ELR (cell line): ENCODE measurements at places on chromosomes 7 and 10.

DNA sequence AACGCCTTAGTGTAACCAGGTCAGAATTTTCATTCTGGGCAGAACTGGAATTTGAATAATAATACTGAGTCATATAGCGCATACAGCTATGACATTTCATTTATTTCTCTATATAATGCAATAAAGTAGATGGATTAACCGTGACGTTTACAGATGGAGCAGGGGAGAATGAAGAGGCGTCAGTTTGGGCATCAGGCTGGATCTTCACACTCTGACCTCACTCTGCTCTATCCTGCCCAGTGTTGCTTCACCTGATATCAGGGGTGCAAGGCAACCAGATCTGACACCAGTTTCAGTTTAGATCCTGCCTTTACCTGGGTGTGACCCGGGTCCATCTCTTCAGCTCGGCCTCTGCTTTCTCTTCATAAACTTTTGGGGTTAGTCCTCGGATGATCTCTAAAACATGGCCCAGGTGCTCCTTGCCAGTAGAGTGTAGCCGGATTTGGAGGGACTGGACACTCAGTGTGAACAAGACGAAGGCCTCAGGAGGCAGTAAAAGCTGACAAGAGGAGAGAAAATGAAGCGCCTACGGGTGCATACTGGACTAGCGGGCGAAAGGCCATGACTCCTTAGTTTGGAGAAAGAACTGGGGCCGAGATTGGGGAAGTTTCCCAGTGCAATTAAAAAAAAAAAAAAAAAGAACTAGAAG lies 1.4 kb upstream of the ZYX start:
- no peak for DNase-seq

DNA sequence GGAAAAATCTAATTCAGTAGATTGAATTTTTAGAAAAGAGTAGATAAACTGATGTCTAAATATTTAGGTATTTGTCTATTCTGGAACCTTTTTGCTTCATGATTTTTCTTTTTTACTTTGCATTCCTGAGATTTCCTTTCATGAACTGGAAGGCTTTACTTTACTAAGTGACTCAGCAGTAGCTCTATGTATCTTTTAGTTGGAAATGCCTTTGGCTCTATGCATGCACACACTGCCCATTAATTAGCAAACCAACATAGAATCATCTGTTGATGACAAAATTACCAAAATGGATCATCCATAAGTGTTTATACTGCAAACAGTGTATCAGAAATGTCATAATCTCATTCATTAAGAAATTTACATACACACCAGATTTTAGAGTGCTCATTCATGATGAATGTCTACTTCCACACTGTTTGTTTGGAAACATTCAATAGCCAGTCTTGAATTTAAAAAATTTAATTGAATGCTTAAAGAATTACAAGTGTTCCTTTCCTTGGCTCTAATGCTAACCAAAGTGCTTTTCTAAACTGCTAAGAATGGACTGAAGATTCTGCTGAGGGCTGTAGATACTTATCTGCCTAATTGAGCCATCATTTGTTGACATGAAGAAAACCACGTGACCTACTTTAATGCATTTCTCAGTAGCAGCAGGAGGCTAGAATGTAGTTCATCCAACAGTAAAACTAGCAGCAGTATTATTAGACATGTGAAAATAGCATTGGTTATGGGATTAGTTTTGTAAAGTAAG lies 282.0 kb downstream of the ADK start:
- DNase-seq, result peak; percentile 60

GRCh38 chr7:10708447-10708846 lies 265.2 kb upstream of the PHF14 start:
- peak; percentile 3 for DNase-seq

DNA sequence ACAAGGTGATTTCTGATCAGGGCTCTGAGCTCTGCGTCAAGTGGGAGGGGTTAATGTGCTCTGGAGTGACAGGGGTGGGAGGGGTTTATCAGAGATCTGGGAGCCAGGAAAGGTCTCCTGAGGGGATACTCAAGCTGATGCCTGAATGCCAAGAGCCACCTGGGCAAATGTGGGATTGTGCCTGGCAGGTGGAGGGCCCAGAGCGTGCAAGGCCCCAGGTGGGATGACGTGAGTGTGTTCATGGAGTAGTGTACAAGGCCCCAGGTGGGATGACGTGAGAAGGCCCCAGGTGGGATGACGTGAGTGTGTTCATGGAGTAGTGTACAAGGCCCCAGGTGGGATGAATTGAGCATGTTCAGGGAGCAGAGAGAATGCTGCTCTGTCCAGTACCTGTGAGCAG lies 610.3 kb downstream of the PTPRN2 start:
- DNase-seq, result no peak

GRCh38 chr10:59346321-59346720 lies 16.0 kb downstream of the FAM13C start:
- no peak for DNase-seq

- DNase-seq, result no peak
Measured at GRCh38 chr7:70669854-70670253, 462.1 kb upstream of the GALNT17 start.

DNA sequence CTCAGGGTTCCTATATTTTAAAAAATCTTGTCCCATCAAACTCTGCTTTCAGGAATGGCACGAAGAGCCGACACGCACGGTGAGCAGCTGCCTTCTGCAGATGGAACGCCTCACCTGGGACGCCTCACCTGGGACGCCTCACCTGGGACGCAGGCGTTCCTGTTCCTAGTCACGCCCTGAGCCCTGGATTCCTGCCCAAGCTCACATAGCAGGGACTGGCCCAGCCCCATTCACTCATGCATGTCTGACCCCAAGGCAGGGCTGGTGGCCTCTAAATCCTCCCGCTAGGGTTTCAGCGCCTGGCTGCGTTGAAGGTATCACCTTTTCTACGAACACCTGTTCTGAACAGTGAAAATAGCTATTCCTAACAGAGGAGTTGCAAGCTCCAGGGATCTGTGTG lies 49.8 kb downstream of the CARD11 start:
- DNase-seq, result no peak

DNA sequence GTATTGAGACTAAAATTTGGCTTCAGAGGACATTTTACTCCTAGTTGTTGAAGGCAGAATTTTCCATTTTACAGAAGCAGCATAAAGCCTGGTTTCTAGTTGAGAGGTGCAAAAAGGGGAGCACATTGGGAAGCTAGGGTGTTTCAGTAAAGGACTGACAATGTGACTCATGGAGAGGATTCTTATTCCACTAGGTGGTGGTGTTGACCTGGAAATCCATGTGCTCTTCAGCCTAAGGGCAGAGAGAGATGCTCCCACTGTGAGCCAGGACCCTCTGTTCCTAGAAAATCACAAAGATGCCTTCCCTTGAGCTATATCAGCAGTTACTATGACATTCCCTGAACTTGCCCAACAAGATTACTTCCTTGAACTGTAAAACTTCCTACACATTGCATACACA lies 687.8 kb downstream of the IPMK start:
- peak; percentile 36 for DNase-seq

- DNase-seq, result no peak
Measured at GRCh38 chr10:109451879-109452278, 471.4 kb downstream of the XPNPEP1 start.

DNA sequence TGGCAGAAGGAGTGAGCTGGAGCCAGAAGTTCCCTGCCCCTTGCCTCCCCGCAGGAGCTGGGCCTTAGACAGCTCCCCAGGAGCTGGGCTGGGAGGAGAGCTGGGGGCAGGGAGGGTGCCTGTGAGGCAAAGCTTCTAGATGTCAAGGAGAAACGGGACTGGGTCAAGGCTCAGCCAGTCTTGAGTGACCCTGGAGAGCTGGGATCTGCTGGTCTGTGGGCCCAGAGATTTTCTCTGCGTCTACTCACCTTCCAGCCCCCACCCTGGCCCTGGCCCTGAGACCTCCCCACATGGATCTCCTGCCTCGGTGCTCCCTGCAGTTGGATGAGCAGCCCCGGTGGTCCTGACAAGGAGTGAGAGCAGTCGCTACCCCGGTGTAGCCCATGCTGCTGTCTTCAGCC lies 20.3 kb upstream of the SHH start:
- DNase-seq, result no peak

- no peak for DNase-seq
Measured at GRCh38 chr7:27164367-27165088, 809 bp downstream of the HOXA9 start.

- DNase-seq, result no peak
Measured at GRCh38 chr7:130473876-130474275, 18.0 kb upstream of the MEST start.

- DNase-seq, result peak; percentile 66
Measured at GRCh38 chr7:18768256-18768655, 272.7 kb downstream of the HDAC9 start.

GRCh38 chr7:6338551-6339274 lies 66.3 kb upstream of the CYTH3 start:
- no peak for DNase-seq

- no peak for DNase-seq
Measured at GRCh38 chr7:5203183-5203537, 13.1 kb downstream of the WIPI2 start.

DNA sequence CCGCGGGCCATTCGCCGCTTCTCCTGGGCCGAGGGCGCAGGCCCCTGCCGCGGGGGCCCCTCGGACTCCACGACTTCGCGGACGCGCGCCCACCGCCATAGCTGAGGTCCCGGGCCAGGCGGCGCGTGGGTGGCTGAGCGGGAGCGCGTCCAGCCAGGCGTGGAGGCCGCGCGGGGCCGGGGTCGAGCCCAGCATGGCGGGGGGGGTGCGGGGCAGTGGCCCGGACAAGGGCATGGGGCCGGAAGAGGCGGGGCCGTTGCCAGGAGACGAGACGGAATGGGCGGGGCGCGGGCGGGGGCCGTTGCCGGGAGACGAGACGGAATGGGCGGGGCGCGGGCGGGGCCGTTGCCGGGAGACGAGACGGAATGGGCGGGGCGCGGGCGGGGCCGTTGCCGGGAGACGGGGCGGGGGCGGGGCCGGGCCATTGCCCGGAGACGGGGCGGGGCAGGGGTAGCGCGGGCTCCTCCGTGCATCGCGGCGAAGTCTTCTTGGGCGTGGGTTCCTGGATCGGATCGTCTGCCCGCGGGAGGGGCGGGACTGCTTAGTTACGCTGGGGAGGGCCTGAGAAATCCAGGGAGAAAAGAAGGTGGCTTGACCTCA lies 14.8 kb downstream of the ADAM8 start:
- DNase-seq, result peak; percentile 79

- DNase-seq, result no peak
Measured at GRCh38 chr10:31757831-31758230, 170.8 kb downstream of the ARHGAP12 start.

GRCh38 chr10:63376560-63377304 lies 89.0 kb downstream of the JMJD1C start:
- DNase-seq, result peak; percentile 92

- peak; percentile 40 for DNase-seq
Measured at GRCh38 chr7:109699661-109700060, 1130.0 kb downstream of the DNAJB9 start.

- peak; percentile 43 for DNase-seq
Measured at GRCh38 chr7:1418505-1419309, 40.6 kb downstream of the MICALL2 start.

GRCh38 chr10:15245530-15245929 lies 77.0 kb upstream of the NMT2 start:
- peak; percentile 33 for DNase-seq

DNA sequence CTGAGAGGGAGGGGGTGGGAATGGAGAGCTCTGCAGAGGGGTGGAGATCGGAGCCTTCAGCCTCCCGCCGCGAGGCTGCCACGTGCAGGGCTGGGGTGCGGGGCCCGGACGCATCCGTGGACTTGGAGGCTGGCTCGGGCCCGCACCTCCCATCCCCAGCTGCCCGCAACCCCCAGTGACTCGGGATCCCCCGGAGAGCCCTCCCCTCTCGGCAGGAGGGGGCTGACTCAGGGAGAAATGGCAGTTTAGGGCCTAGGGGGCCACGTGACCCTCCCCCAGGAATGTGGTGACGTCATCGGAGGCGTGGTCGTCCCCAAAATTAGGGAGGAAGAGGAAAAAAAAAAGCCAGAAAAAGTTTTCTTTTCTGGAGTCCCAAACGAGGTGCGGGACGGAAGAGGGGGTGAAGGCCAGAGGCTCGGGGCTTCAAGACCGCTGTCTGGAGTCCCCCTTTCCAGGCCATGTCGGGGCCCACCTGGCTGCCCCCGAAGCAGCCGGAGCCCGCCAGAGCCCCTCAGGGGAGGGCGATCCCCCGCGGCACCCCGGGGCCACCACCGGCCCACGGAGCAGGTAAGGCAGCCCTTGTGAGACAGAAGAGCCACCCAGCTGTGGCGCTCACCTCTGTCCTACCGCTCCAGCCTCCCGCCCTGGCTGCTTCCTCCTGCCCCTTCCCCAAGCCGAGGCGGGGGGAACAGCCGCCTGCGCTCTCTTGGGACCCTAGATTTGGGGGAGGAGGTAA lies at the start of gene TRIP6:
TRIP6 (plus strand) TSS at position 348 of the 736 bp plus-strand sequence; CDS start at position 459, 111 bp downstream.
- peak; percentile 92 for DNase-seq

GRCh38 chr7:93566876-93567275 lies 7.6 kb downstream of the CALCR start:
- DNase-seq, result no peak

- DNase-seq, result peak; percentile 64
Measured at GRCh38 chr7:149126662-149127266, 640 bp upstream of the ZNF425 start.

- no peak for DNase-seq
Measured at GRCh38 chr10:7261351-7261750, 149.5 kb downstream of the SFMBT2 start.

DNA sequence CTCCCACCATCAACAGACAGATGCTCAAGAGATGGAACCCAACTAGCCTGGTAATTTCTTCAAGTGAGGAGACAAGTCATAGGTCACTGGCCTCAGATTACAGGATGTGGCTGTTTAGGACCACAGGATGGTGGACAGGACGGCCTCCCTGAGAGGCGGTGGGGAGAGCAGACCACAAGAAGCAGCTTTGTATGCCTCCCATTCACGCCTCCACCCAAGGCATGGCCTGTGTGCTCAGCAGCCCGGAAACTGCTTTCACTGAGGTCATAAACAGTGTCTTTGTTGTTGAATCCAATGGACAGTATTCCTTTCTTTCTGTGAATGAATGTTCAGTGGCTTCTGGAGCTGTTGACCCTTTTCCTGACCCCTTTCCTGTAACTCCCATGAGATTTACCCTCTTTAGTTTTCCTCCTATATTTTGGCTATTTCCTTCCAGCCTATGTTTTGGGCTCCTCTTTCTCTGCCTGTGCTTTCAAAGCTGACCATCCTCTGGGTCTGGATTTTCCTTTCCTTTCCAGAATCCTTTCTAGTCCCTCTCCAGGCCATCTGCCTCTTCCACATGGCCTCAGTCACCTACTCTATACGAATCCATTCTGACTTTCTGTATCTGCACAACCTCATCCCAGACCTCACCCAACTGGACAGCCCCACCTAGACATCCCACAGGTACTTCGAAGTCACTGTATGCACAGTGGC lies 32.4 kb upstream of the INPP5F start:
- peak; percentile 37 for DNase-seq

DNA sequence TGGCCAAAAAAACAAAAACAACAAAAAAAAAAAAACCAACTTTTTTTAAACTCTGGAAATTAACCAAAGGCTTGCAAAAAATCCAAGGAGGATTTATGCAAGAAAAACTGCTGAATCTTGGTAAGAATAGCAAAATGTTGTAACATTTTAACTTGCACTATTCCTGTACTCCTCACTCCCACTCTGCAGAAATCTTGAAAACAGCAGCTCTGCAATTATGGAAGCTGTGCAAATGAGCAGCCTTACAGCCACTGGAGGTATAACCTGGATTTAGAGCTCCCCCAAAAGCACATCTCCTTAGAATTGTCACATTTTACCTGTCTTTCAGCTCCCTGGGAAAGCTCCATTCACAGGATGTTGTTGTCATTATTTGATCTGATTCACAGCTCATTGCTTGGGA lies 41.8 kb upstream of the LRGUK start:
- DNase-seq, result no peak

GRCh38 chr10:34037499-34037898 lies 703.0 kb upstream of the NRP1 start:
- no peak for DNase-seq
